Fibroblast of the aortic adventitia (primary cell): ENCODE measurements at places on chromosomes 3 and 15. TPM values are rescaled to one million over a fixed set of nuclear protein-coding genes. Genes with fewer than 3 reads are reported as not detected.

DNA sequence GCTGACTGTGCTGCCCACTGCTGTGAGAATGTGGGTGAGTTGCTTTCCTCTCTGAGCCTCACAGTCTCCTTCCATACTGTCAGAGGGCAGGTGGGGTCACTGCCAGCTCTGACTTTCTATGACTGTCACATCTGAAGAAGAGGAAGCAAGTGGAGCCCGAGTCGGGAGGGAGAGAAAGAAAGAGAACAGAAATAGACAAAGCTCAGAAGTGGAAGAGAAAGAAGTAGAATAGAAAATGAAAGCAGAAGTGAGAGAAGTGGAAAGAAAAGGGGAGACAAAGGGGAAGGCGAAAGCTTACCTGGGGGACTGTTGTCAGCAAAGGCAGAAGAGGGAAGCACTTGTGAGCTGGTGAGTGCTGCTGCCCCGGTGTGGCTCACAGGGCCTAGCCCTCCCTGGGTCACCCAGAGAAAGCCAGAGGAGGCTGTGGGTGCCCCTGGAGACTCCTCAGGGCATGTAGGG is 57.9 kb downstream of the EPHB1 start:
- no peak for DNase-seq

DNA sequence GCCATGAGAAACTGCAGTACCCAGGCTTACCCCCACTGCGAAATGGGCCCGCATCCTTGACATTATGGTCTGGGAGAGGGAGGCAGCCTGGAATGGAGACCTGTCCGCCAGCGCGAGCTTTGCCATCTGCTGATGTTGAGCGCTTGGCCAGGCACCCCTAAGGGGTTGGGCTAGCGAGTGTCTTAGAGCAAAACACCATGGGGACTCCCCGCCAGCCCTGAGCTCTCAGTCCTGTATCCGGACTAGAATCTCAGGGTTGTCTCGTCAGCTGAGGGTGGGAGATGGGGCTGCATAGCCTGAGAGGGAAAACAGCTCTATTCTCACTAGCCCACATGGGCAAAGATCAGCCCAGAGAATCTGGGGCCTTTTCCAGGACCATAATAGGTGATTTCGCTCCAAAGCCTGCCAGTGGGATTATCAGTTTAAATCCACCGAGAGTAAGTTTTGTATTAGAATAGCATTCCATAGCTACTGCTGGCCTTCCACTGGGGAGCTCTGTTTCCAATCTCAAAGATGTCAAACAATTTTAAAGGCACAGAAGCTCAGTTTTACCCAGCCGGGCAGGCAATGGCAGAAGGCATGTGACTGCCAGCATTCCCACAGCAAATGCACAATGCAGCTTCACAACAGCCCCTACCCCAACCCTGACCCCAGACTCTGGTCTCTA is 167.5 kb upstream of the TPM1 start:
- DNase-seq: peak; percentile 76

- peak; percentile 66 for DNase-seq
These were observed 20.9 kb downstream of the FBLN2 start for GRCh38 chr3:13569641-13570390.

DNA sequence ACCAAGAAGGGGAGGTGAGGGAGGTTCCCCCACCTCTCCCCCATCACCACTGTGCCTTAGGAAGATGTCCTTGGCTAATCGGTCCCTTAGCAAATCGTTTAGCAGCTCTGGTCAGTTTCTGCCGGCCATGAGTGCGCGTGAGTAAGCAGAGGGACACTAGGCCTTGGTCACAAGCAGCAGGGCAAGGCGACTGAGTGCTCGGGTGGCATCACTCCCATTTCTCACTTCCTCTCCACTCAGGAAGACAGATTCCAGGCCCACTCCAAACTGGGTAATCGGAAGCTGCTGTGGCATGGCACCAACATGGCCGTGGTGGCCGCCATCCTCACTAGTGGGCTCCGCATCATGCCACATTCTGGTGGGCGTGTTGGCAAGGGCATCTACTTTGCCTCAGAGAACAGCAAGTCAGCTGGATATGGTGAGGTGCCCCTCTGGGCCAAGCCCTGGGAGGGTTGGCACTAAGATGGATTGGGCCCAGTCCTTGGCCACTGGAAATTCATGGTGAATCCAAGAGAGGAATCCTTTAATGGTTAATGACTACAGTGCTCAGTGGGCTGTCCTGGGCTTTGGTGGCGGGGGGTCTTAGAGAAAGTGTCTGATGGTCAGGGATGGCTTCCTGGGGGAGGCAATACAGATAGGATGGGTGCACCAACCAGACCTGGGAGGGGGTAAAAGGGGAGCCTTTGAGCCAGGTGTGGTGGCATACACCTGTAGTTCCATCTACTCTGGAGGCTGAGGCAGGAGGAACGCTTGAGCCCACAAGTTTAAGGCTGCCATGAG is 4.0 kb downstream of the PARP3 start:
- DNase-seq: no peak

GRCh38 chr15:45179221-45179985 is 8.4 kb downstream of the SHF start:
- no peak for DNase-seq

DNA sequence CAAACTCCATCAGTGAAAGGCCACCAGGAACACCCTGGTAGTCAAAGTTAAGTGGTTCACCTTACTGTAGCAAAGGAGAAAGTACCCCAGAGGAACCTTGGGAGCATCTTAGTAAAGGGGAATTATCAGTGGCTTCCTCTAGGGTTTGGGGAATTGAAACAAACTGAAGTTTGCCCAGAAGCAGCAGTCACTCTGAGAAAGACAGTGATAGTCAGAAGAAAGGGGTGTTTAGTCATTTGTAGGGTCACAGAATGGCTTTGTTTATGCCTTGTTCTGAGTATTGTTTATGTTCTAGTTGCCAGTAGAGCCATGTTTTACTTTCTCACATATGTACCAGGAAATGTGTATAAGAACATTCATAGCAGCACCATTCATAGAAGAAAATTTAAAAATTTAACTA is 93.8 kb downstream of the FHIT start:
- DNase-seq: no peak

DNA sequence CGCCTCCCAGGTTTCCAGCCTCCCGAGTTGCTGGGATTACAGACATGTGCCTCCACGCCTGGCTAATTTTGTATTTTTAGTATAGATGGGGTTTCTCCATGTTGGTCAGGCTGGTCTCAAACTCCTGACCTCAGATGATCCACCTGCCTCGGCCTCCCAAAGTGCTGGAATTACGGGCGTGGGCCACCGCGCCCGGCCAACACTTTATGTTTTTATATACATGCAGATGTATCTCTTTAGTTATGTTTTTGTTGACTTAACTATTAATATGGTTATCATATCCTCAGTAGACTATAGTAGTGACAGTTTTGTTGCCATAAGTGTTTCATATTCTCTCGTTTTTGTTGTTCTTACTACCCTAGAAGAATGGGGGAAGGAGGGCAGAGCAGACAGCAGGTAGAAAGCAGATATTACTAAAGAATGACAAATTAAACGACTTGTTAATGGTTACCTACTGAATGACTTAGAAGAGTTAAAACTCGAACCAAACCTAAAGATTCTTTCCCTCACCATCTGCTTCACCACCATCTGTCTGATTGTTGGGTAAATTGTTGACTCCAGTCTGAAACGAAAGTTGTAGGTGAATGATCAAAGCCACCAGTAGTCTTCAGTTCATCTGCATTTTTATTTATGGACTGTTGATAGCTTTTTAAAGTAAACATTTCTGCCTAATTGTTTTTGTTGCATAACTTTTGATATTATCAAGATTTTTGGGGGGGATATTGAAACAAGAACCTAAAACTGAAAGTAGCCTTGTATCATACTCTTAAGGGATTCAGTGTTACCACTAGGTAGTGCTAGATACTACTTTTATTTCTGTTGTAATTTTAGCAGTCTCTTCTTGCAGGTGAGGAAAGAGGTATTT is 89.3 kb downstream of the RASA2 start:
- DNase-seq: peak; percentile 56

DNA sequence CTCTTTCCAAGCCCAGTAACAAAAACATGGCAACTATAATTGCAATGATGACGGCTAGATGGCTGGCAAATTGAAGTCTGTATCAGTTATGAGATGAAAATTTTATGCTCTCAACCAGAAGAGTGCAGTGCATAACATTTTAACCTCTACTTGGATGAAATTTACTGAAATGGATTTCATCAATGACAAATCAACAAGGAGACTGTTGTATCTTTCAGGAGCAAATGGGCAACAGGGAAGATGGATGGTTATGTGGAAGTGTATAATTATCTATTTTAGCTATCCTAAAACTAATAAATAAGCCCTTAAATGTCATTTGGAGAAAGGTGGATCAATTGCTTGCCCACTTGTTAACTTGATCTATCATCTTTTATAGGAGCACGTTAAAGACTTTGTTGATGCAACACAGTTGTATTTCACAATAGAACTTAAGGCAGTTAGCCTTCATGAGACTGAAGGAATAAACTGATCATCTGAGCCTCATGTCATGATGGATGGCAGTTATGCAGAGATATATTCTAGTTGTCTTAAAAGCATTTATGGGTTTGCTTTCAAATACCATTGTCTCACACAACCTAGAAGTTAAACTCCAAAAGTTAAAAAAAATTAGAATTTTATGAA is 315.1 kb upstream of the TBC1D5 start:
- no peak for DNase-seq

GRCh38 chr3:45273681-45274515 is 47.8 kb upstream of the TMEM158 start:
- DNase-seq: no peak

DNA sequence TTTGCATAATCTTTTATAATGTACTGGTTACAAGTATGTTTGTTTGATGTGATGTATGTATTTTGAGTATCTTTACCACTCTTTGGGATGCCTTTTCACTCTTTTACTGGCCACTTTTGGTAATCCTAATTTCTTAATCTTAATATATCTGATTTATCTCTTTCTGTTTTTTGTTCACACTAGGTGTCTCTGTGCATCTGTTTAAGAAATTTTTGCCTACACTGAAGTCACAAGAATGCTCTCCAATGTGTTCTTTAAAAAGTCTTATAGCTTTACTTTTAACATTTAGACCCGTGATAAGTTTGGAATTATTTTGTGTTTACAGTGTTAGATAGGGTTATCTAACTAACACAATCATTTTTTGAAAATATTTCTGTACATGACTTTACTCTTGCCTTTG is 659.1 kb downstream of the SI start:
- no peak for DNase-seq

- DNase-seq: no peak
These were observed 2.3 kb downstream of the GNAT1 start for GRCh38 chr3:50193746-50194127.

DNA sequence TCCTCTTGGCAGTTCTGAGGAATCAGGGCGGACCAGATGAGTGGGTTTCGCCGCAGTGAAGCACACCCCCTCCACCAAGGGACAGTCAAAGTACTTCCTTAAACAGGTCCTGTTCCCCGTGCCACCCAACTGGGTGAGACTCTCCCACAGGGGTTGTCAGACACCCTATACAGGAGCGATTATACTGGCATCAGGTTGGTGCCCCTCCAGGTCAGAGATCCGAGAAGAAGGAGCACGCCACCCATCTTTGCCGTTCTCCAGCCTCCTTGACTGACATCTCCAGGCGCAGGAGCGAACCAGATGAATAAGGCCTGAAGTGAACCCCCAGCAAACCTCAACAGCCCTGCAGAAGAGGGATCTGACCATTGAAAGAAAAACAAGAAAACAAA is 108.1 kb upstream of the ZBTB20 start:
- no peak for DNase-seq

- no peak for DNase-seq
These were observed 1.2 kb downstream of the CACNA2D2 start for GRCh38 chr3:50502225-50502583.

DNA sequence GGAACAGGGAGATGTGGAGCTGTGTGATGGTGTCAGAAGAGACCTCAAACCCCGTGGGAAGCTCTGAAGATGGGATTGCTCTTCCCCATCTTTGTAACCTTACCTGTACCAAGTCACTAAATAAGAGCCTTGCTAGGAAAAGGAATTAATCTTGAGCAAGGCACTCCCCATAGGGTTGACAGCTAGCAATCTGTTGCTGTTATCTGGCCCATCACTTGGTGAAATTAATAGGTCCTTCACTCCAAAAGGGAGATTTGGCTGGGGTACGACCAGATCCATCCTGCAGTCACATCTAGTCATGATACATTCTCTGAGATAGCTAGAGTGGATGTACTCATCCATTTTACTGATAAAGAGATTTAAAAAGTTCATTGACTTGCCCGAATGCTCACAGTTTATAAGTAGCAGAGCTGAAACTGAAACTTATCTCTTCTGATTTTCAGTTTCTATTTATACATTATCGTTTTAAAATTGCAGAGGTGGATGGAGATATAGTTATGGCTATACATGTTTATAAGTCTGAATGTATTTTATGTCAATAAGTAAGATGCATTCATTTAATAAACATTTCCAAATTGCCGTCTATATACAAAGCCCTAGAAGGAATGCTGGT is 299.1 kb upstream of the MCTP2 start:
- no peak for DNase-seq

- no peak for DNase-seq
These were observed 3.5 kb downstream of the PLSCR2 start for GRCh38 chr3:146465693-146466465.

DNA sequence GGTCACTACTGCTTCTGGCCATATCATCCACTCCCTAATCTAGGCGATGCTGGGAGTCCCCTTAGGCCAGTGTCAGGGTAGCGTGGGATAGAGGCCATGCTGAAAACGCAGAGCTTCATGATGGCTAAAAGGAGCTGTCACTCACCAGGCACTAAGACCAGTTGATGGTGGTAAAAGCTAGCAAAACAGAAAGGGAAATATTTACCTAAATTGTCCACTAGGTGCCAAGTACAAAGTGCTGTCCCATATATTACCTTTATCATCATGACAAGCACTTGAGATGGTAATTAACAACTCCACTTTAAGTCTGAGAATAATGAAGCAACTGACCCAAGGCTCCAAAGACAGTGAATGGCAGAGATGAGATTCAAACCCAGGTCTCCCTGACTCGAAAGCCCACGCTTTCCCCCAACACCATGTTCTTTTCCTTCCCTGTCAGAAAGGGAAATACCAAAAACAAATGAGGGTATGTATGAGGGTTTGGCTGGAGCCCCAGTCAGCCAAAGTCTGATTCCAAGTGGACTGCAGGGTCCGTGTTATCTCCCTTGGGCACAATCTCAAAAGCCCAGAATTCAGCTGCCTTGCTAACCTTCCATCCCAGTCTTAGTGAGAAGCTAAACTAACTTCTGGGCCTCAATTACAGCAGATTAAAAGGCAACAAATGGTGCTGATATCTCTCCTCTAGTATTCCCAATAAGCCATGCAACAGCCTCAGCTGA is 84.7 kb downstream of the RBPMS2 start:
- DNase-seq: peak; percentile 54

- no peak for DNase-seq
These were observed 87.7 kb upstream of the RASGRP1 start for GRCh38 chr15:38652183-38652794.

- DNase-seq: no peak
These were observed 206.3 kb upstream of the TLE3 start for GRCh38 chr15:70303981-70304380.

- no peak for DNase-seq
These were observed 3.5 kb upstream of the EFCC1 start for GRCh38 chr3:128997486-128998133.

GRCh38 chr15:35061825-35062737 is 23.0 kb downstream of the NANOGP8 start:
- no peak for DNase-seq

The CPB1 gene
- 0.18 and 5.6 TPM in 2 replicates for total RNA-seq

The RFTN1 gene
- total RNA-seq: 47.7 and 54.7 TPM in 2 replicates

The PLSCR2 gene
- total RNA-seq: not detected in 2 replicates

The MKRN3 gene
- total RNA-seq: 0.45 and 0.65 TPM in 2 replicates

The C3orf22 gene
- not detected in 2 replicates for total RNA-seq

The MESP2 gene
- total RNA-seq: 1.3 and 2.9 TPM in 2 replicates

The NME9 gene
- 0.18 TPM in 1 of 2 replicates, not detected in the other for total RNA-seq

The SERPINI2 gene
- not detected in 2 replicates for total RNA-seq

The PLA2G4D gene
- not detected in 2 replicates for total RNA-seq
